Naive B cell (primary cell): ENCODE measurements at places on chromosomes 2 and 18.

DNA sequence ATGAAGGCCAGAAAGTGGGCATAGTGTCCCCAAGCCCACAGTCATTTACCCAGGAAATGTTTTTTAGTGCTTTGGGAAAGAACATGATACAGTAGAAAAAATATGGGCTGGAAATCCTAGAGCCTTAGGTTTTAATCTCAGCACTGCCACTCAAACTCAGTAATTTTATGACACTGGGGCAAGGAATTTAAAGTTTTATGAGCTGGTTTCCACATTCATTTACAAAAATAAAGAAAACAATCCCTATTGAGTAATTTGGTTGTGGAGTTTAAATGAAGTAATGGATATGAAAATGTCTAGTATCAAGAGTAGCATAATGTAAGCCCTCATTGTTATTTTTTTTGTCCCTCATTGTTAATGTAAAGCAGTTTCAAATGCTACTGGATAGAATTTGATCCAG lies 51.5 kb upstream of the FRZB start:
- no peak for DNase-seq

- no peak for DNase-seq
These were observed 222.9 kb upstream of the AGAP1 start for GRCh38 chr2:235270956-235271355.

- DNase-seq, result no peak
These were observed 20.2 kb downstream of the CHST10 start for GRCh38 chr2:100397118-100397860.

DNA sequence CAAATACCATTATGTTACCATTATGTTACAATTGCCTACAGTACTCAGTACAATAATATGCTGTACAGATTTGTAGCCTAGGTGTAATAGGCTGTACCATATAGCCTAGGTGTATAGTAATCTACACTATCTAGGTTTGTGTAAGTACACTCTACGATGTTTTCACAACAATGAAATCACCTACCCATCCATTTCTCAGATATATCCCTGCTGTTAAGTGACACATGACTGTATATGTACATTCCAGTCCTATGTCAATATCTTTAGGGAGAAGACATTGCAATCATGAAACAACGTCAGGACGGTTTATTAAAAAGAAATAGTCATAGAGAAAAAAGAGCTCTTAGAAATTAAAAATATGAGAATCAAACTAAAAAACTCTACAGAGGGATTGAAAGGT lies 119.0 kb upstream of the CDC42EP3 start:
- no peak for DNase-seq

DNA sequence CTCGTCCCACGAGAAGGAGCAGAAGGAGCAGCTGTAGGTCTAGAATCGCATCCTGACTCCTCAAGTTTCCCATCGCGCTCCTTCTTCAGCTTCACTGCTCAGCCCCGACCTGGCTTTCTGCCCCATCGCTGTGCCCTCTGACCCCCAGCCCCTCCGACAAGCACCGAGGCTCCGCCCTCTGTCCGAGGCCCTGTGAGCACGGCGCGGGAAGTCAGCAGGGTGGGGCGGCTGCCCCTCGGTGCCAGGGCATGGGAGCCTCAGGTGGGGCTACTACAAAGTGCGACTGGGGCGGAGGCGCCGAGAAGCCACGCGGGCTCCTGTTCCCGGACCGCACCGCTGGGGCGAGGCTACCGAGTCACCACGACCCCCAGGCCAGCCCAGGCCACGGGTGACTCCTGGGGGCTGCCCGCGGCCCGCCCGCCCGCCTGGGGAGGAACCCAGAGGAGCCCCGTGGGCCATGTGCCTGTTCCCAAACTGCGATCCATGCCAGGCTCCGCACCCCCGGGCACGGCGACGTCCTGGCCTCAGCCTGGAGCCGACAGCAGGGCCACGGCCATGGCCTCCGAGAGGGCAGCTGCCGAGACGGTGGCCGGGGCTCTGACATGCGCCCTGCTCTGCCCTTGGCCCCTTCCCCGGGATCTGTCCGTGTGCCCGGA lies 36.6 kb upstream of the ID2 start:
- no peak for DNase-seq

DNA sequence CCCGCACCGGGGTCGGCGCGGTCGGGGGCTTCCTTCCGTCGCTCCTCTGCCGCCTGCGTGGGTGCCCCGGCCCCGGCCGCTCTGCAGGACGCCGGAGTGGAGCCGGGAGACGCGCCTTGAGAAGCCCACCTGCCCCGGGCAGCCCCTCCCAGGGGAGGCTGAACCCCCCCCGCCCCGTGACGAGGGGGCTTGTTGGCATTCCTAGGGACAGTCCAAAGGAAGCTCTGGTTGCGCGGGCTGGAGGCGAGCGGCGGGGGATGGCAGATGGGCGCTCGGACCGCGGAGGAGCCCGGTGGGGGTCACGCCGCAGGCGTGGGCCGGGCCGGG lies 133.5 kb upstream of the MGAT5 start:
- DNase-seq, result no peak

DNA sequence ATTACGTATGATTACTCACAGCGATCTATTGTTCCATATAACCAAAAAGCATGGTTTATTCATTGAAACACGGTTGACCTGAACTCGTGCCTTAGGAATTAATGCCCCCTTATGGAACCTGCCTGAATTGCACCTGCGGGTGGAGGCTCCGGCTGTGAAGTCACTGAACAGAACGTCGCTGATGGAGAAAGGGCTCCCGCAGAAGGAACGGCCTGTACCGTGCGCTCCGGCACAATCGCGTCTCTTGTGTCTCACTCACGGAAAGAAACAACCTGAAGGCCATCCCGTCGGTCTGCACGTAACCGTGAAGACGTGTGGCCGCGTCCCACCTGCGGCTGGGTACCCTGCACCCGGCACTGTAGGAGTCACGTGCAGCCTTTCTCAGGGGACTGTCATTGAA lies 133.1 kb downstream of the NFATC1 start:
- DNase-seq, result peak; percentile 76

DNA sequence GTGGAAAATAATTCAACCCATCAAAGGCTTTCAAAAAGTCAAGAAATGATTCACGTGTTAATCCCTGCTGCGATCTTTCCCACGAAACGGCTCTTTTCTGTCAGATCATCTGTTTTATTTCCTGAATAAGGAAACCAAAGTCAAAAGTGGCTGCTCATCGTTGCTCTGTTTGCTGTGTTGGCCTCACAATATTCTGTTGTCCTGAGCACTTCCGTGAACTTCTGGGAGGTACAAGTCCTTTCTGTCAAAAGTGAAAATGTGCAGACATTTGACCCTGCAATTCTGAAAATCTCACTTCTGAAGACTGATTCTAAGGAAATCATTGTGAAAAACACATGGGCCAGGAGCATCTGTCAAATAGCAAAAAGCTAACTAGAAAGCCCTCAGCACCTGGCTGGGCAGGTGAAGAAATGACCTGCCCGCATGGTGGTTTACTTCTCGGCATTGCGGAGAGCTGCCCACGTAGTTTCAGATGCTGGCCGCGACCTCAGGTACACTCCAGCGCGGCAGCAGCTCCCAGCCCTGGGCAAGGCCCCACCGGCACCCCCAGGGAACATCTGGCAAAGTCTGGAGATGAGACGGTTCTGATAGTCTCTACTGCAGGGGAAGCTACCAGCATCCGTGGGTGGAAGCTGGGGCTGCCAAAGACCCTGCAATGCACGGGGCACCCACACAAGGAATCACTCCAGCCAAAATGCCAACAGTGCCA lies 31.9 kb upstream of the GPC1 start:
- DNase-seq, result no peak

- DNase-seq, result no peak
These were observed 10.1 kb downstream of the IL37 start for GRCh38 chr2:112920923-112921532.

DNA sequence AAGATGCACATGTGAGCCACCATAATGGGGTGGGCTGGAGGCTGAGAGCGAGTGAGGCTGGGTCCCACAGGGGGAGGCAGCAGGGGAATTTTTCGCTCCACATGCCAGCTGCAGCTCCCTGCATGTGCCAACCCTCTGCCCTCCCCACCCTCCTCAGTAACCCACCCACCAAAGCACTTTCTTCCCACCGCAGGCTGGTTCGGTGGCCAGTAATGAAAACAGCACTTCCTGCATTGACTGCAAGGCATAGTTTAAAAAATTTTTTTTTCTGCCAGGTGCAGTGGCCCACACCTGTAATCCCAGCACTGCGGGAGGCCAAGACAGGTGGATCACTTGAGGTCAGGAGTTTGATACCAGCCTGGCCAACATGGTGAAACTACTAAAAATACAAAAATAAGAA lies 147.5 kb upstream of the TTC39C start:
- no peak for DNase-seq

GRCh38 chr2:19543663-19544383 lies 185.4 kb upstream of the OSR1 start:
- DNase-seq, result no peak

- no peak for DNase-seq
These were observed 195.0 kb downstream of the GCA start for GRCh38 chr2:162538967-162539366.

DNA sequence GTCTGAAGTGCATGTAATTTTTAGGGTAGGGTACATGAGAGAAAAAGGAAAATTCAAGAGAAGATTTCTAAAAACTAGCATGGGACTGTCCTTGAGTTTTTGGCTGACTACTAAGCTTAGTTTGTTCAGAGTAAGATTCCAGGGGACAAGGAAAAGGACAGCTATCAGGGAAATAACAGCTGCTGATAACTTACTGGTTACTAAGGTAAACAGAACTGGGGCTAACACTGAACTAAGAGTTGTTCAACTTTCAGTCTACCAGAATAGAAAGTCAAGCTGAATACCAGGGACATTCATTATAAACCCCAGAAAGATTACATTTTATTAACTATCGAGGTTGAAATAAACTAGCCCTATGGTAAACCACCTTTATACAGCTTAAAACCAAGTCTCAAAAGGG lies 261.8 kb upstream of the CYRIA start:
- no peak for DNase-seq

DNA sequence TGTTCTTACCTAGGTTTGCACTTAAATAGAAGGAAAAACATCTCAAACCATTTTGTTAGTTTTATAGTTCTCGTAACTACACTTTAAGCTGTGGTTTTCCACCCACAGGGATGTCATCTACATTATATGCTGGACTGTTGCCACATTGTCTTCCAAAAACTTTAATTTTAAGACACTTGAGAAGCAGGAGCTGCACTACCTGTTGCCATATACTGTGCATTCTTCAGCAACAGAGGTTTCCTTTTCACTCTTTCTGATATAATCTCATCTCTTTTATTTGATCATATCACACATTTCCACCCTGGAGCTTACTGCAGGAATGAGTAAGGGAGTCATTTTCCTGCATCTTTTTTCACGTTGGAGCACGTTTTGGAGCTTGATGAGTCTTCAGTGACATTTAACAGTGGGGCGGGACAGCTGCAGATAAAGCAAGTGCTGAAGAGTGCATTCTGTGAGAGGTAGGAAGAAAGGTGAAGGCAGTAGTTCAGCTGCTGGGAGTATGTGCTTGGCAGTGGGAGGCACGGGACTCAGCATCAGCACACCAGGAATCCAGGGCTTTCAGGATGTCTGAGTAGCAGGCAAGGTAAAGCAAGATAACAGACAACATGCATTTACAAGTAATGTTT lies 3.8 kb downstream of the LIMS1 start:
- no peak for DNase-seq

DNA sequence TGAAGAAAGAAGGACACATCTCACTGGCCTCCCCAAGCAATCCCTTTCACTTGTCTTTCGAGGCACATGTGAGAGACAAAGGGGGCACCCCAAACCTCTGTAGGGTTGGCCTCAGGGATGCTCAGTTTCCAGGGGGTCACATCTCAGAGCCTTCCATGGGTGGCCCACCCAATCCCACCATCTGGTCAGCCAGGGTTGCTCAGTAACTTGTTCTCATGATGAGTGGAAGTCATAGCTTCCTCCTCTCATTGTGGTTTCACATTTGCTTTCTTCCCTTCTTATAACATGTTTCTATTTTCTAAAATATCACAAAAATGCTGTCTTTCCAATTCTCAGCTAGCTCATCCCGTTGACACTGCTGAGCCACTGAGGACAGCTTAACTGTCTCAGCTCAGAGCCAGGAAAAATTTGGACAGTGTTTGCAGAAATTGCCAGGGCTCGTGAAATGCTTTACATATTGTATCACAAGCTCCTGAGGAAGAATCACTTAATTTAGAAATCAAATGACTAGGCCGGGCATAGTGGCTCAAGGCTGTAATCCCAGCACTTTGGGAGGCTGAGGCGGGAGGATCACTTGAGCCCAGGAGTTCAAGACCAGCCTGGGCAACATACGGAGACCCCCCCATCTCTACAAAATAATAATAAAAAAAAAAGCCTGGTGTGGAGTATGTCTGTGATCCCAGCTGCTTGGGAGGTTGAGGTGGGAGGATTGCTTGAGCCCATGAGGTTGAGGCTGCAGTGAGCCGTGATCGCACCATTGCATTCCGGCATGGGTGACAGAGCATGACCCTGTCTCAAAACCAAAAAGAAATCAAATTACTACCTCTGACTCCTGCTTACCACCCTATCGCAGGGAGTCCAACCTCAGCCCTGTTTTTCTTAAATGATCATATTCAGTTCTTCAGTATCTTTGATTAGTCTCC lies 129.3 kb downstream of the PRKCE start:
- no peak for DNase-seq

DNA sequence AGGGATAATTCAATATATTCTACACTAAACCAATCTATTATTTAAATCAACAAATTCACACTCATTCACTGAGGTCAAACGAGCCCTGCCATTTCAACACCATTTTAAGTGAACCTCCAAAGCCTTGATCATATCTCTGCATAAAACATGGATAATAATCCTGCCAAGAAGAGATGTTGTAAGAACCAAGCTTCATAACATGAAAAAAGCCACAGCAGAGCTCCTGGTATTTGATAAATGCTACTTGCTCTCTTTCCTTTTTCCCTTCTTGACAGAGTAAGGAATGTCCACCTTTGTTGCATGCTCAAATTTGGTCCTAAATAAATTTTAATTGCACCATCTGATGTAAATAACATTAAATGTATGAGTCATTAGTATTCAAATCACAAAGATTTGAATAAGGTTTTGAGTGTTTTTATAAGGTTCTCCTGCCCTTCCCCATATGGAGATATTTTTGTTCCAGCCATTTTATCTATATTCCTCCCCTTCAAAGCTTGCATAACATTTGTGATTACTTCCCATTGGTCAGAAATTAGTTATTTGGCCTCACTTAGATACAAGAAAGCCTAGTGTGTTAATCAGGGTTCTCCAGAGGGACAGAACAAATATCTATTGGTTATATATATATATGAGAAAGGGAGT lies 318.8 kb downstream of the RND3 start:
- DNase-seq, result no peak

DNA sequence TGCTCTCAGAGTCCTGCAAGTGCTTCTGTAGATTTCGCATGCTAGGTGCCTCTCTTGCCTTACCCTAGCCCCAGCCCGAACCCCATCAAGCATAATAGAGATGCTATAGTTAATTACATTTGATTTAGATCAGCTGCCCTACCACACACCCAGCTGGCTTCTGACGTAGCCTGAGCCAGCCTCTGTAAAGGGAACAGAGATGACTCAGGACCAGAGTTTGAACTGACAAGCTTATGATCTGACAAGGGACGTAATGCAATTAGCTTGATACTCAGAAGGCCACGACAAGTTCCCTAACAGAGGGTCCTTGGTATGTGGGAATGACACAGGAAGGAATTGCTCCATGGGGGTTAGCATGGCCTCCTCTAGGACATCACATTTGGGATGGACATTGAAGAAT lies 126.6 kb downstream of the LRATD1 start:
- DNase-seq, result no peak

- no peak for DNase-seq
These were observed 181.0 kb downstream of the C1D start for GRCh38 chr2:67881816-67882215.
